Spinal cord (tissue), 10 donors: ENCODE measurements at places on chromosomes 12 and 14. TPM values are rescaled to one million over a fixed set of nuclear protein-coding genes. Genes with fewer than 3 reads are reported as not detected.
A peak's percentile ranks its signal among the peaks of the same experiment; 100 is the strongest.

The SLC22A17 gene
- total RNA-seq, result 167 TPM

GRCh38 chr12:103799857-103800771 lies 40.9 kb downstream of the NT5DC3 start:
- H3K27me3 ChIP-seq, result no peaks in the 10 kb centered on the region
- peaks cover 31% of the 10 kb centered on the region for H3K4me1 ChIP-seq
- peaks cover 11% of the 10 kb centered on the region for H3K36me3 ChIP-seq
- H3K27ac ChIP-seq, result peak overlapping the region; percentile 75
- H3K4me3 ChIP-seq, result no peak overlapping the region

GRCh38 chr12:27015730-27016076 lies 1.5 kb upstream of the TM7SF3 start:
- no peaks in the 10 kb centered on the region for H3K27me3 ChIP-seq
- no peak overlapping the region for H3K4me3 ChIP-seq
- H3K4me1 ChIP-seq, result peaks cover 8% of the 10 kb centered on the region
- H3K27ac ChIP-seq, result no peak overlapping the region

The AHNAK2 gene
- total RNA-seq, result 102 TPM

GRCh38 chr12:73413051-73413450 lies 1124.6 kb upstream of the ATXN7L3B start:
- no peak overlapping the region for H3K27ac ChIP-seq
- H3K36me3 ChIP-seq, result no peaks in the 10 kb centered on the region
- H3K4me3 ChIP-seq, result no peak overlapping the region
- no peak for DNase-seq
- H3K4me1 ChIP-seq, result no peaks in the 10 kb centered on the region

DNA sequence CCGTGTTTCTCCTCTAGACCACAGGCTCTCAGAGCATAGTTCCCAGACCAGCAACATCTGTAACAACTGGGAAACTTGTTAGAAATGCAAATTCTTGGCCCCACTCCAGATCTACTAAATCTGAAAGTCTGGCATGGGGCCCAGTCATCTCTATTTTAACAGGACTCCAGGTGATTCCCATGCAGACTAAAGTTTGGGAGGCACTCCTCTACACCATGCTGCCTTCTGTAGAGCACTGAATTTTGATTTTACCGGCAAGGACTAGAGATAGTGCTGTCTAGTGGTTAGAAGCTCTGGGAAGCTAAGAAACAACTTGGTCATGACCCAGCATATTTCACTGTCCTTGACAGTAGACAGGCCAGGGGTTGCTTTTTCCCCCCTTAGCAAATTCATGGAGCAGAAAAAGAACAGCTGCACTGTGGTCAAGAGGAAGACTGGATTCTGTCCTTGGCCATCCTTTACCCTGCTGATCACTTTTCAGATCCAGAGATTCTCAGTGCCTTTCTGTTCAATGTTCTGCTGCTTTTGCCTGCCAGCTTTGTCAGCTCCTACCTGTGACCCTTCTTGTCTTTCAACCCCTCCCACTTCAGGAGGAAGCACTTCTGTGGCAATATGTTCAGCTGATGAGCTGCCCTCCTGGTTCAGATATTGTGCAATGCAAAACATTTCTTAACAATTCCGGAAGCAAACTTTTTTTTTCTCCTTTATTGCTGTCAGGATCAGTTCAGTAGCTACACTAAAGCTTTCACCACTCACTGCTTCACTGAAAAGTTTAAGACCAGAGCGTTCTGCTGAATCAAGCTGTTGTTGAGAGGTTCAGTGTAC lies 133.8 kb upstream of the NUDT4 start:
- H3K36me3 ChIP-seq, result no peaks in the 10 kb centered on the region
- H3K4me1 ChIP-seq, result peaks cover 8% of the 10 kb centered on the region
- no peaks in the 10 kb centered on the region for H3K27me3 ChIP-seq
- H3K4me3 ChIP-seq, result no peak overlapping the region
- no peak for DNase-seq
- no peak overlapping the region for H3K27ac ChIP-seq
